ENCODE measurements at places on chromosomes 6 and 20.

DNA sequence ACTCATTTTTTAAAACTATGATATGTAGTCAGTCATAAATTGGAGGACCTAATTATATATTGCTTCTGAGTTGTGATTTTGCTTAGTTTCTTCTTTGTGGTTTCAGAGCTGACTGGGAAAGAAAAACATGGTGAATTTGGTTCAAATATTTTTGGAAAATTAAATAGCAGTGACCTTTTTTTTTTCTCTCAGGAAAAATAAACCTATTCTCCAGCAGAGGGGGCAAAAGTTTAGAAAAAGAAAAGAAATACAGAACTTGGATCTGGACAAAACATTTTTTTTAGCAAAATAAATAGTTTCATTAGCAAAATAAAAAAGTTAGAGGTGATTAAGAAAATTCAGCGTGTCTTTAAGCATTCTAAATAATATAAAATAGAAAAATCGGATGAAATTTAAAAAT lies 10.2 kb downstream of the COL10A1 start:
- DNase-seq: no peak

- DNase-seq: no peak
Measured at GRCh38 chr6:158441716-158442215, 118.1 kb upstream of the TMEM181 start.

DNA sequence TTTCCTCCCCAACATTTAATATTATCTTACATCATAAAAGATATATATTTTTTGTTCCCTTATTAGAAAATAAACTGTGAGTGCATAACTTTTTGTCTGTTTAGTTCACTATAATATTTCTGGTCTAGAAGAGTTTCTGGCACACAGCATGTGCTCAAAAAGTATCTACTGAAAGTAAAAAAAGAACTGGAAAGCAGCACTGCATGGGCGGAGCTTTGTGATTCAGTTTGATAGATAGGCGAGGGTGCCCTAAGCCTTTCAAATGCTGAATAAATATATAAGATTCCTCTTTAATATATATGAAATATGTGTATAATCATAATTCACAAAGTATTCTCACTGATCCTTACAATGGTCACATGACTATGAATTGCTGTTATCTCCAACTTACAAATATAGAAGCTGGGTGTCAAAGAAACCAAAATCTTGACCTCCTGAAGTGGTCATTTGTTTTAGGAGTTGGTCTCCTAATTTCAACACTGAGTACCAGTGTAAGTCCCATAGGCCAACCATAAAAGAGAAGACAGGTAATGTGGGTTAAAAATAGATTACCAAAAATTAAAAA lies 50.8 kb downstream of the OR2B2 start:
- no peak for DNase-seq

GRCh38 chr6:119467488-119468081 lies 118.0 kb upstream of the MAN1A1 start:
- DNase-seq: no peak

DNA sequence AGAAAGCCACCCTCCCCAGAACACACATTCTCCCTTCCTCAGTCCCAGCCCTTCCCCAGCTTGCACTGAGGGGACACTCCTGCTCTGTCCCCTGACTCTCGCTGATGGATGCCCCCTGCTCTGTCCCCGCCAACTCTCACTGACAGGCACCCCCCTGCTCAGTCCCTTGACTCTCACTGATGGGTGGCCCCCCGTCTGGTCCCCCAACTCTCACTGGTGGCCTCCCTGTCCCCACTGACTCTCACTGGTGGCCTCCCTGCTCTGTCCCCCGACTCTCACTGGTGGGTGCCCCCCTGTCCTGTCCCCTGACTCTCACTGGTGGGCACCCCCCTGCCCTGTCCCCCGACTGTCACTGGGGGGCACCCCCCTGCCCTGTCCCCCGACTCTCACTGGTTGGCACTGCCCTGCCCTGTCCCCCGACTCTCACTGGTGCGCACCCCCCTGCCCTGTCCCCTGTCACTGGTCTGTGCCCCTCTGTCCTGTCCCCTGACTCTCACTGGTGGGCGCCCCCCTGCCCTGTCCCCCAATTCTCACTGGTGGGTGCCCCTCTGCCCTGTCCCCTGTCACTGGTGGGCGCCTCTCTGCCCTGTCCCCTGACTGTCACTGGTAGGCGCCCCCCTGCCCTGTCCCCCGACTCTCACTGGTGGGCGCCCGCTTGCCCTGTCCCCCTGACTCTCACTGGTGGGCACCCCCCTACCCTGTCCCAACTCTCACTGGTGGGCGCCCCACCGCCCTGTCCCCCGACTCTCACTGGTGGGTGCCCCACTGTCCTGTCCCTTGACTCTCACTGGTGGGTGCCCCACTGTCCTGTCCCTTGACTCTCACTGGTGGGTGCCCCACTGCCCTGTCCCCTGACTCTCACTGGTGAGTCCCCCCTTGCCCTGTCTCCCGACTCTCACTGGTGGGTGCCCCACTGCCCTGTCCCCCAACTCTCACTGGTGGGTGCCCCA lies 60.9 kb downstream of the GINS1 start:
- DNase-seq: no peak

DNA sequence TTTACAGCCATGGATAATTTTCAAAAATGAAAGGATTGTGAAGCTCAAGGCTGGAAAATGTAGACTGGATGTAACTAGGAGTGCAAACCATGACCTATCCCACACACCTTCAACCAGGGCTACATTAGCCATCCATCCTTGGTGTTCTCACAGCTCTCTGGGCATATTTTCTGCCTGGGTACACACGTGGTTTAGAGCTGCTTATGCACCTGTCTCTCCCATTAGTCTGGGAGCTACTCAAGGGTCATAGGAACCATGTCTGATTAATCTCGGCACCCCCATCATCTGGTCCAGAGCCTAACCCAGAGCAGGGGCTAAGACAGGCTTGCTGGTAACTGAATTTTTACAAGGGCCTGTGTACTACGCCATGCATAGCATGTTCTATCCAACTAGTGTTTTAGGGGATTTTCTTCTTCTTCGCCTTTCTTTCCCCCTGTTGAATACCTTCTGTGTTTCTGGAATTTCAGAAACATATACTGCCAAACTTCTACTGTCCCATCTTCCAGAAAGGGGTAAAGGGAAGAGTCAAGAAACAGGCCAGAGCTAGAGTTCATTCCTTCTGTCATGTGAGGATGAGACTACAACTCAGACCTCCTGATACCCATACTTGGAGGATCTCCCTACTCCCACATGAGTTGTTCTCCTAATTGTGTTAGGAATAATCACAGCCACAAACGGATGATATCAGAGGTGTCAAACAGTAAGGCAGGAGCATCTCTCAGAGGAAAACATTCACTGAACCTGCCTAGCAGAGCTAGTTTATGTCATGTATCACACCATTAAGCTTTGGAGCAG lies 25.4 kb upstream of the FAM83C start:
- DNase-seq: no peak

DNA sequence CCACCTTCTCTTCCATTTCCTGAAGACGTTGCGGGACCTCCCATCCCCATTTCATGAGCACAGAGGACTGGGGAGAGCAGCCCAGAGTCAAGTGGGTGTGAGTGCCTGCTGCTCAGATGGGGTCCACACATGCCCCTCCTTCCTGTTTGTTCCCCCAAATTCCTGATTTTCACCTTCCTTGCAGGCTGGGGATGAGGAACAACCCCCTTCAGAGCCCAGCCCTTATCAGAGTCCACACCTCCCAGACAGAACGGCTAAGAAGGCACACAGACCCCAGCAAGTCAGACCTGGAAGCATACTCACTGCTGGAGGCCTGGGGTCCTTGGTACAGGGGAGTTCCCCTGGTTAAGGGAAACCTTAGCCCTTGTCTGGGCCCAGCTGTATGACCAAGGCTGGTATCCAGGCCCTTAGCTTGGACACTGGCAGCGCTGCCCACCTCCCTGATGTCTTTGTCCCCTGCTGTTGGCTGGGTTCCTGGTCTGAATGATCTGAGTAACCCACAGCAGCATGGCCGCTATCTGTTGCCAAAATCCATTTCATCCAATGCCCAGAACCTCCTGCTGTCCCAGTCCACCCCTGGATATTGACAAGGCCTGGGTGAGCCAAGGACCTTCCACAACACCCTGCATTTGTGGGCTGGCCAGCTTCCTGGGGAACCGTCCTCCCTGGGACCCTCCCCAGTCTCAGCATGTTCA lies 230.9 kb downstream of the SYNDIG1 start:
- no peak for DNase-seq

GRCh38 chr20:35320396-35321126 lies 28.3 kb upstream of the FAM83C start:
- no peak for DNase-seq

DNA sequence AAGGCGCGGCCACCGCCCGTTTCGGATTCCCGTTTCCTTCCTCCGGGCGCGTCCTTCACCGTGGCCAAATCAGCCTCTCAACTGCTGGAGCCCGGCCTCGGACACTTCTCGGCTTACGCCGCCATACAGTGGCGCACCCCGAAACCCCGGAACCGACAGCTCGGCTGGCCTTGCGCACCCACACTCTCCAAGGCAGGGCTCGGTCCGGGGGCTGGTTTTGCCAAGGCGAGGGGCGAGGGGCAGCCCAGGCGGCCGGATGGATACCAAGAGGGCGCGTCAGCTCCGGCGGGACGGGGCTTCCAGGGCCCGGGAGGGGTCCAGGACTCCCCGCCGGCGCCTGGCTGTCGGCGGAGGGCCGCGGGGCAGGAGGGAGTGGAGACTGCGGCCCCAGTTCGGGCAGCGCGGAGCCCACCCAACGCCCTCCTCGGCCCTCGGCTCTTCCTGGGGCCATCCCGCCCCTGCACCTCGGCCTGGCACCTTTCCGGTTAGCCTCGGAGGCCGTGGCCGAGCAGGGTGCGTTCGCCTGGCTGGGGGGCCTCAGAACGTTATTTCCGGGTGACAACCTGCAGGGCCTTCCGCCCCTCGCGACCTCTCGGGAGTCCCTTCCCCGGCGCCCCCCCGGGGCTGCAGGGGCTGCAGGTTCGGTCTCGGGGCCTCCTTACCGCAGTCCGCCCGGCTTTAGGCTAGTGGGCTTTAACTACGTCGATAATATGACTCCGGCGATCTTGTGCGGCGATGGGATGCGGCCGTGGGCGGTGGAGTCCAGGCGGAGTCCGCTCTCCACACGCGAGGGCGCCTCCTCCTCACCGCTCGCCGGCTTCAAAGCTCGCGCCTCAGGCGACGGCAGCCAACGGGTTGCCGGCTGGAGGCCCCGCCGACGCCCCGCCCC lies 697 bp upstream of the CEP43 start:
- DNase-seq: no peak

- no peak for DNase-seq
Measured at GRCh38 chr6:19086480-19086879, 699.3 kb downstream of the RNF144B start.

GRCh38 chr6:106630366-106630765 lies 988 bp downstream of the QRSL1 start:
- DNase-seq: no peak

- DNase-seq: no peak
Measured at GRCh38 chr6:33004940-33005339, 4.5 kb downstream of the HLA-DOA start.

GRCh38 chr20:10064611-10065010 lies 29.8 kb downstream of the ANKEF1 start:
- DNase-seq: no peak

DNA sequence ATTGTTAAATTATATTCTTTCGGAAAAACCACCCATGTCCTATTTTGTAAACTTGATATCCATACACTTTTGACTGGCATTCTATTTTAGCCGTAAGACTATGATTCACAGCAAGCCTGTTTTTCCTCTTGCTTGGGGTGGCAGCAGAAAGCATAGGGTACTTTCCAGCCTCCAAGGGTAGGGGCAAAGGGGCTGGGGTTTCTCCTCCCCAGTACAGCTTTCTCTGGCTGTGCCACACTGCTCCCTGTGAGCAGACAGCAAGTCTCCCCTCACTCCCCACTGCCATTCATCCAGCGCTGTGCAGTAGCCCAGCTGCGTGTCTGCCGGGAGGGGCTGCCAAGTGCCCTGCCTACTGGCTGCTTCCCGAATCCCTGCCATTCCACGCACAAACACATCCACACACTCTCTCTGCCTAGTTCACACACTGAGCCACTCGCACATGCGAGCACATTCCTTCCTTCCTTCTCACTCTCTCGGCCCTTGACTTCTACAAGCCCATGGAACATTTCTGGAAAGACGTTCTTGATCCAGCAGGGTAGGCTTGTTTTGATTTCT lies 2.1 kb upstream of the ESR1 start:
- DNase-seq: no peak

DNA sequence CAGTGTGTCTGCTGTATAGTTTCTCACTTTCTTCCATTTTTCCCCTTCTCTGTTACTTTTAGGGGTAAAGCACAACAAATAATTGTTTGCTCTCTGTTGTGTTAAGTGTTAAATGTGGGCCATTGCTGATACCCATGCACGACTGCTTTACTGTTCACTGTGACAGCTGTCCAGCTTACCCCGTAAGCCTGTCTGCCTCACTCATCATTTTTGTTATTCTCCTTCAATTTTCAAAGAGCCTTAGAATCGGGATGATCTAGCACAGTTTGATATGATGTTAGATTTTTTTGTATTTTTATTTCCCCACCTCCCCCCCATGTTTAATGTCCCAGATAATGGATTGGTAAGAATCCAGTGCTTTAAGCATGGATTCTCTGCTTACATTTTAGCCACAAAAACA lies 41.2 kb upstream of the MLIP start:
- DNase-seq: no peak

DNA sequence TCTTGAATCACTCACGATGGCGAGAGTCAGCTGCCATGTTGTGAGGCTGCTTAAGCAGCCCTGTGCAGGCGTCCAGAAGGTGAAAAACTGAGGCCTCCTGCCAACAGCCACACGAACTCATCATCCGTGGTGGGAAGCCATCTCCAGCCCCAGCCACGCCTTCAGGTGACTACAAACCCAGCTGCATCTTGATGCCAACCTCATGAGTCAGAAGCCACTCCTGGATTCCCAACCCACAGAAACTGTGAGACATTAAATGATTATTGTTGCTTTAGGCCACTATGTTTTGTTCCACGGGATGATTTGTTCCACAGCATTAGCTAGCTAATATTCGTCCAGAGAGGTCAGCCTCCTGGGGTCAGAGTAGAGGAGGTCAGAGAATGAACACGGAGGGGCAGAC lies 80.5 kb downstream of the SNX5 start:
- DNase-seq: no peak
